ENCODE measurements at places on chromosomes 2 and 18. TPM values are rescaled to one million over a fixed set of nuclear protein-coding genes. Genes with fewer than 3 reads are reported as not detected.

- no peak for DNase-seq
Measured at GRCh38 chr18:13363359-13363758, 144.8 kb downstream of the LDLRAD4 start.

Gene DGUOK
- total RNA-seq: 21.4 TPM

Gene OTX1
- not detected for total RNA-seq

DNA sequence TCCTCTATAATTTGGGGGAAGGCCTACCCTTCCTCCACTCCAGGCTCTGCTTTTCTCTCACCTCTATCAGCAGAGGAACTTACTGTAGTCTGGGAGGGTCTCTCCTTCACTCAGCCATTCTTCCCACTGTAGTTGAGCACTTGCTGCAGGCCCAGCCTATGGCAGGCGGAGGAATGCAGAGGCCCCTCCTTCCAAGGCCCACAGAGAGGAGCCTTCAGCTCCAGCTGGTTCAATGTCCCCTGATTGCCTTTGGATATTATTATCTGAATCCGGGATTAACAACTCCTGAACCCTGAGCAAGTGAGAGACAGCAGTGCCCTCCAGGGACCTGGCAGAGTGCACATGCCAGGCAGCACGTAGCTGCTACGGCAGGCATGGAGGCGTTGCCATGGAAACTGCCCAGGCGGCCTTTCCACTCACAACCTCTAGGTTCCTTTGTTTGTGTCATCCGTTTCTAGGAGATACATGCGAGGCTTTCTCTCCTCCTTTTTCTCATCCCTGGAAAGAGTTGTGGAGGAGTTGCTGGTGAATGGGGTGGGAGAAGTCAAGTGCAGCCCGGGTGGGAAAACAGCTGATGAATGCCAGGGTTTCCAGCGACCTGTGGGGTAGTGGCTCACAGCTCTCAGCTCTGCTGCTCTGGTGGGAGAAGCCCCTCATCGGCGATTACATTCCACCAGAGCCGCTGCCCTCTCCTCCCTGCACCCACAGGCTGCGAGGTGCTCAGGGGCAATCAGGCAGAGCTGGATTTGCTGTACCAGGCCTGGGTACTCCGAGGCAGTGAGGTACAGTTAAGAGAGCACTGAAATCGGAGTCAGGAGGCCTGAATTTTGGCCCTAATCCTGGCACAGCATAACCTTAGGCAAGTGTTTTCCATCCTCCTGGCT, 55.3 kb upstream of the HK2 start:
- peak; percentile 75 for DNase-seq

Gene SERPINB5
- total RNA-seq: 0.72 TPM

Gene ZNF892
- total RNA-seq: 6.1 TPM

Gene RBKS
- total RNA-seq: not detected

- DNase-seq: no peak
Measured at GRCh38 chr2:239729681-239730566, 295.2 kb downstream of the NDUFA10 start.

Measured in stomach (tissue), 19 donors.